Fibroblast of skin of right quadriceps (primary cell): ENCODE measurements at places on chromosomes 7 and 10.

- peak; percentile 61 for DNase-seq
These were observed 8.0 kb downstream of the COA1 start for GRCh38 chr7:43721193-43721806.

DNA sequence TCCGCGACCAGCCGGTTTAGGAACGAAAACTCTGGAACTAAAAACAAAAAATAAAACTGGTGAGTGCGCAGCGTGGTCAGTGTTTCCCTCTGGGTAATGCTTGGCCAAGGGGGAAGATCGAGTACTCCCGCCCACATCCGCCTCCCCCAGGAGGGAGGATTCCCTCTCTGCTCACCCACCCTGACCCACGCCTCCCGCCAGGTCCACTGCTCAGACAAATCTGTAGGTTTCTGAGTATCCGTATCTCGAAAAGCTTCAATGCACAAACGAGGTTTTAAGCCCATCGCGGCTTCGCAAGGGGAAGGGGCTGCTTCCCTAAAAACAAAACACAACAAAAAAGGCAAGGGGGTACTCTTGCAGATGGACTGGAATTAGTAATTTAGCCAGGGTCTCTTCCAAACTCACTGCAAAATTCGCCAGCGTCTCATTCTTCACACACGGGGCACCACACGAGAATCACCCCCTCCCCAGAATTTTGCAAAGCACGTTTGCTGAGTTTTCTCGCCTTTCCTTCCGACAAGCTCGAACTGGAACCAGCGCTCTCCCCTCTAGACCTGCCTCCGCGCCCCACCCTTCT is 75.2 kb downstream of the INSIG1 start:
- DNase-seq, result no peak

- DNase-seq, result no peak
These were observed 51.2 kb downstream of the SP8 start for GRCh38 chr7:20735346-20736065.

DNA sequence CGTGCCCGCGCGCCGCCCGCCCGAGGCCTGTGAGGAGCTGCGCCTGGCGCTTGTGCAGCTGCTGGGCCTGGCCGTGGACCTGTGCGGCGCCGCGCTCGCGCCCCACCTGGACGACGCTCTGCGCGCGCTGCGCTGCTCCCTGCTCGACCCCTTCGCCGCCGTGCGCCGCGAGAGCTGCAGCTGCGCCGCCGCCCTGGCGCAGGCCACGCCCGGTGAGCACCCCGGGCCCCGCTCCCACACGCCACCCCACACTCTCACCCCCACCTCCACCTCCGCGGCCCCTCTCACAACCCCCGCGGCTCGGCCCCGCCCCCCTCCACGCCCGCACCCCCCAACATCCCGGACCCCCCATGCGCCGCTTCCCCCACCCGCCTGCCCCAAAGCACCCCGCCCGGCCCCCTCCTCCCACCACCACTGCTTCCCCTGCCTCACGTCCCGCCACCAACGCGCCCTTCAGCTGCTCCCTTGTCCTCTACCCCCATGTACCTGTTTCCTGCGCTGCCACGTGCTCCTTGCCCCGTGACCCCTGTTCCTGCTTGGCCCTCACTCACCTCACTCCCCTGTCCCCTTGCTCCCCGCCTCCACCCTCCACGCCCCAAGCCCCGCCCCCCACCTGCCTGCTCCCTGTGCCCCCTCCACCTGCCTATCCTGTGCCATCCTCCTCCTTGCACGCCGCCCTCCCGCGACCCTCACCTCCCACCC is at the start of gene PRKAR1B:
TSS of gene PRKAR1B (minus strand) at position 178 of the 702 bp plus-strand sequence. CDS start 15,776 bp downstream, outside the sequence.
- no peak for DNase-seq

GRCh38 chr10:68154211-68154497 is 44.9 kb downstream of the MYPN start:
- DNase-seq, result peak; percentile 73

- DNase-seq, result no peak
These were observed 247.3 kb downstream of the DIP2C start for GRCh38 chr10:442209-442608.

DNA sequence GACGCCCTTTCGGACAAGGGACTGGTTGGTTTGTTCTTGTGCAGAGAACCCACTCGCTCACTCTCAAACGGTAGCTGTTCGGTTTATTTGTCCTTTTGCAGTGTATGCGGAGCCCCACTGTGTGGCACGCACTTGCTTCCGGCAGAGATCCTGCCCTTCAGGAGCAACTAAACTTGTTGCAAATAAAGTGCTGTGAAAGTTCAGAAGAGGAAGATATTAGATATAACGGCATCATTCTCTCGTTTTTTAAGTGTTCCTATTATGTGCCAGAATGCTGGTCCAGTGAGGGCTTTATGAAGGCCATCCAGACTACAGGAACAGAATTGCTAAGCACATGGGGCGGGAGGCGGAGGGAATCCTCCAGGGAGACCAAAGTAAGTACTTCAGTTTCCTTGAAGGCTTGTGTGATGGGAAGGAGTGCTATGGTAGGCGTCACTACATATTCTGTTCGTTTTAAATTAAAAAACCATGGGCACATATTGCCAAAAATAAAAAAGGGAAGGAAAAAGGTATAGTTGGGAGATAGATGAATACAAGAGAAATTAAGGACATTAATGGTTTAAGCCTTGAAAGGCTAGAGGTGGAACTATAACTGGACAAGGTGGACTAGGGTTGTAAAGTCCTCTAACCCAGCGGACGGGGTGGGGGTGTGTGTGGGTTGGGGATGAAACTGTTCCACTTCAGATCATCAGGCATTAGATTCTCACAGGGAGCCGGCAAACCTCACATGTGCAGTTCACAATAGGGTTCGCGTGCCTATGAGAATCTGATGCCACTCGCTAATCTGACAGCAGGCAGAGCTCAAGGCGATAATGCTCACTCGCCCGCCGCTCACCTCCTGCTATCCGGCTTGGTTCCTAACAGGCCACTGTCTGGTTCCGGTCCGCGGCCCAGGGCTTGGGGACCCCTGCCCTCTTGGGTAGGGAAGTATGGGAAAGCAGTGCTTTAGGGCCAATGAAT is 704 bp upstream of the ERLIN1 start:
- DNase-seq, result peak; percentile 37

- no peak for DNase-seq
These were observed 31.7 kb upstream of the CNPY1 start for GRCh38 chr7:155578016-155578415.

GRCh38 chr7:86904949-86905834 is 154.3 kb downstream of the ELAPOR2 start:
- peak; percentile 13 for DNase-seq

GRCh38 chr7:904847-905246 is 28.5 kb downstream of the GET4 start:
- no peak for DNase-seq

DNA sequence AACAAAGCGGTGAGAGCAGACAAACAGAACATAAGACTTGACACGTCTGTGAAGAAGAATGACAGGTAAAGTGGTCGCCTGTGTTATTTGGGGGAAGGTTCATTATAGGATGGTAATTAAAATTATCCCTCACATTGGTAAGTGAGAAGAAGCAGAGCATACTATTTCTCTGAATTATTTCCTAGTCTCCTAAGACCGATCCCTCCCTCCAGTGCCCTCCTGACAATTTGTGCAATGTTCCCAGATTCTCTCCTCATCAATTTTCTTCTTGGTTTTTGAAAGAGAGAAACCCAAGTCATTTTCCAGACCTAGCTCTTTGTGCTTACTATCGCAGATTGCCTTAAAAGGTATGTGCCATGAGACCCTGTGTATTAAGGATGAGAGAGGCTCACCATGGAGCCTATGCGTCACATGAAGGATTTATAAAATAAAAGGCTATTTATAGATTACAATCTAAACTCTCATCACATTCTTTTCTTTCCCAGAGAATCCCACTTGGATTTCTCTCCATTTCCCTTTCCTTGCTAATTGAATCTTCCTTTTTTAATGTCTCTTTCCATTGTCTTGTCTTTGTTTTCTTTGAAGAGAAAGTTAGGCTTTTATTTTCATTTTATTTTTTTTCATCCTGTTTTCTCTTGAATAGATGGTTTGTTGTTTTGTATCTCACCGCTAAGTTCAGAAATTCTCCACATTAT is 112.0 kb downstream of the PPP1R3A start:
- DNase-seq, result peak; percentile 37

DNA sequence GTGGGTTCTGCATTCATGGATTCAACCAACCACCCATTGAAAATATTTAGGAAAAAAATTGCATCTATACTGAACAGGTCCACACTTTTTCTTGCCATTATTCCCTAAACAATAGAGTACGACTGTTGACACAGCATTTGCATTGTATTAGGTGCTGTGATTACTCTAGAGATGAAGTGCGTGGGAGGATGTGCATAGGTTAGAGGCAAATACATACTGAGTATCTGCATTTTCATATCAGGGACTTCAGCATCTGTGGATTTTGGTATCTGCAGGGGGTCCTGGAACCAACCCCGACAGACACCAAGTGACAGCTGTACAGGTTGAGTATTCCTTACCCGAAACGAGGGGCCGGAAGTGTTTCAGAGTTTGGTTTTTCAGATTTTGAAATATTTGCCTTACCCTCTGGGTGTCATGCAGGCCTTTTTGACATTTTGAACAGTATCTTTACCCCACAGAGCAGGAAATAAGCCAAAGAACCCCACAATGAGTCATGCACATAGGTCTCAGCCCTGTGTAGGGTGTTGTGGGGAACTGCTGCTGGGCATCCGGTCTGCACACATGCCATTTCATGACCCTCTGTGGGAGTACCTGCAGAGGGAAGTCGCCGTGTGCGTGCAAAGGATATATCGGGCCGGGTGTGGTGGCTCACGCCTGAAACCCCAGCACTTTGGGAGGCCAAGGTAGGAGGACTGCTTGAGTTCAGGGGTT is 14.5 kb downstream of the NUDT5 start:
- no peak for DNase-seq
